ENCODE measurements at places on chromosomes 16 and 17. TPM values are rescaled to one million over a fixed set of nuclear protein-coding genes. Genes with fewer than 3 reads are reported as not detected.
A peak's percentile ranks its signal among the peaks of the same experiment; 100 is the strongest.

Gene KRT25
- not detected for total RNA-seq

- DNase-seq: no peak
These were observed 185.9 kb downstream of the CCDC182 start for GRCh38 chr17:57559226-57559625.

DNA sequence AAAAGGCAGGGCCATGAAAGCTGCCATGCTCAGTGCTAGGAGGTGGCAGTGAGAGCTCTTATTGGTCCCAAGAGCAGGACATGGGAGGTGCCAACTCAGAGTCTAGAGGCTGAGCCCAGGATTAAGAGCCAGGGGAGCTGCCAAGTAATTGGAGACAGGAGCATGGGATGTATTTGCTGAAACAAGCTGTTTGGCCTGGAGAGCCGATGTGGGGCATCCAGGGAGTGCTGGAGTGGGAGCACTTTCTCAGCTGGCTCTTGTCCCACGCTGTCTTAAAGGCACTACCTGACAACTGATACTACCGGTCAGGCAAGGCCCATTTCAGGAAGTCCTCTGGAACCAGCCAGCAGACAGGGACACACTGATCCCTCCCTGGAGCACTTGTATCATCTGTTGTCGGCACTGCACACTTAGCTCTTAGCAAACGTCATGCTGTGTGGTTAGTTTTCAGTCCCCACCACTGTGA is 19.3 kb downstream of the ANKFN1 start:
- no peak for DNase-seq

Gene SRRM2
- 115 TPM for total RNA-seq

DNA sequence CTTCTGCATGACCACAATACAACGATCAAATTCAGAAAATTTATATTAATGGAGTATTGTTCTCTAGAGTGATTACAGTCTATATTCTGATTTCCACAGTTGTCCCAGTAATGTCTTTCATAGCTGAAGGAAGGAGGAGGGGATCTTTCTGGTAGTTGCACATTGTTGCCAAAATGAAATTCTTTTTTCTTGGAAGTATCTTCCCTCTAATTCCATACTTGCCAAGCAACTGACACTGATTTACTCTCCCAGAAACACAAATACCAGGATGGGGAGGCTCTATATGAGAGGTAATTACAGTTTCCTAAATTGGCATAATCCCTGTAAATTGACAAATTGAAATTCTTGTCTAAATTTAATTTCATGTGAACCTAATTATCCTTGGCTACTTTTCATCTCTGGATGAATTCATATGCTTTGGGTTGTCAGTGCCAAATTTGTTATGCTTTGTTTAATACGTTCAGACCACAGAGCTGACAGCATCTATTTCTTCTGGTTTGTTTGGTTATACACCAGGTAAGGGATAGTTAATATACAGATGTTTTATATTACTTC is 30.0 kb downstream of the NOL11 start:
- DNase-seq: no peak

DNA sequence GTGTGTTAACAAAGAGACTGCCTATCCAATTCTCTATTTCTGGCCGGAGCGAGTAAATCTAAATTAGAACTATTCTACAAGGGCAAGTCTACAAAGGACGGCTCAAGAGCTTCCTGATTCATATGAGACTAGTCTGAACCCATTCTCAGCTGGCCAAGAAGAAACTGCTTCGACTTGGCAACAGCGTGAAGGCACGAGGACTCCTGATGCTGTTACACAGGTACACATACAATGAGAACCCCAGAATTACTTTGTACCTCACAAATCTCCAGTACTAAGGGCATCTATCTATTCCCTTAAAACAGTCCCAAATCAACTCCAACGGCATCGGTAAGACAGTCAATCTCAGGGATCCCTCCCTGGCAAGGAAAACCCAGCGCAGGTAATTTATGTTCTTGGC is 1.5 kb downstream of the CRK start:
- DNase-seq: no peak

- DNase-seq: no peak
These were observed 1.0 kb downstream of the FLOT2 start for GRCh38 chr17:28896491-28896883.

Gene ABCC12
- total RNA-seq: not detected

Gene VMP1
- 231 TPM for total RNA-seq

DNA sequence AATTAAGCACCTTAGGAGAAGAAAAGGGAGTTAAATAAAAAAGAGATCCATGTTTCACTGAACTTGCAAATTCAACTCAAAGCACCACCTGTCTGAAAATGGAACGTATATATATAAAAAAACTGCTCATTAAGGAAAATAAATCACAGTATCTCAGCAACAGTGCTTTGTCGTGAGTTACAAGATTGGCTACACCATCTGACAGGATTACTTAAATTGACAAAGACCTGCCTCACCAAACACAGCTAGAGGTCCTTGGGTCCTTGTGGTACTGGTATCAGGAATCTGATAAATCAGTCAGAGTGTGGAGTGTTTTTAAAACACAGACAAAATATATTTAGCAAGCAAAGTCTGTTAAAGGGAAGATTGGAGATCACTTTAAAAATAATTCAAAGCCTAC is 63.9 kb downstream of the KANSL1 start:
- no peak for DNase-seq

Gene CES1
- 25.0 TPM for total RNA-seq

- no peak for DNase-seq
These were observed 63.0 kb upstream of the DNAH9 start for GRCh38 chr17:11535231-11535630.

DNA sequence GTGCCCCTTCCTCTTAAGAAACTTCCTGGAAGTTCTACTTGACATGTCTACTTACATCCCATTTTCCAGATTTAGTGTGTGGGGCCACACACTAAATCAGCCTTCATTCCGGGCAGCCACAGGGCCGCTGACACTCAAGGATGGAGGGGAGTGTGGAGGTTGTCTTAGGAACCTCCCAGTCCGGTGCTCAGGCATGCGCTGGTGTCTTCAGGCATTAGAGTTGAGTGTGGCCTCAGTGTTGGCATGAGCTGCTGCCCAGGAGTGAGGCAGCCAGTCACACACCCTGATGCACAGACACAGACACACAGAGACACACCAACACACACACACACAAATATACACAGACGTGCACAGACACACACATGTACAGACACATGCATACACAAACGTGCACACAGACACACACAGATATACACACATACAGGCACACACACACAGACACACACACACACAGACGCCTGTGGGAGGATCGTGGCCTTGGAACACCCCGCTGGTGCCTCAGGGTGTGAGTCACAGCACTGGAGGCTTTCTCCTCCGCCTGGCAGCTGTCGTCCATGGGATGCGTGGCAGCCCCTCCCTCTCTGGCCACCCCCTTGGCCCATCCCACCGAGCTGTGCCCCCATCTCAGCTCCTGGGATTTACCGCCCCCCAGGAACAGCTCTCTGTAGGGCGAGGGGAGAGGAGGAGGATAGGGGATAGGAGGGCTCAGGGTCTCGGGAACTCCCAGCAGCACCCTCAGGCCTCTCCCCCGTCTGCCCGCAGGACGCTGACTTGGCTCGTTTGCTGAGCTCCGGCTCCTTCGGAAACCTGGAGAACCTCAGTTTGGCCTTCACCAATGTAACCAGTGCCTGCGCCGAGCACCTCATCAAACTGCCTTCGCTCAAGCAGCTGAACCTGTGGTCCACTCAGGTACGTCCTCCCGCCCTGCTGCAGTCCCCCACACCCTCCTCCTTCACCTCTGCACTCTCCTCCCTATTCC is 75.6 kb upstream of the PLCG2 start:
- no peak for DNase-seq

Gene DERL2
- total RNA-seq: 41.6 TPM

GRCh38 chr17:3271072-3271848 is 26.9 kb downstream of the OR3A1 start:
- no peak for DNase-seq

GRCh38 chr17:51907041-51907440 is 251.5 kb downstream of the CA10 start:
- no peak for DNase-seq

Gene SULT1A3
- total RNA-seq: 3.2 TPM

GRCh38 chr17:71535321-71535720 is 585.5 kb upstream of the SOX9 start:
- no peak for DNase-seq

- no peak for DNase-seq
These were observed 9.9 kb downstream of the SLC35G3 start for GRCh38 chr17:35184274-35184673.

- DNase-seq: peak; percentile 52
These were observed 24.4 kb downstream of the SREBF1 start for GRCh38 chr17:17812211-17813054.

Gene OR2C1
- 0.85 TPM for total RNA-seq

DNA sequence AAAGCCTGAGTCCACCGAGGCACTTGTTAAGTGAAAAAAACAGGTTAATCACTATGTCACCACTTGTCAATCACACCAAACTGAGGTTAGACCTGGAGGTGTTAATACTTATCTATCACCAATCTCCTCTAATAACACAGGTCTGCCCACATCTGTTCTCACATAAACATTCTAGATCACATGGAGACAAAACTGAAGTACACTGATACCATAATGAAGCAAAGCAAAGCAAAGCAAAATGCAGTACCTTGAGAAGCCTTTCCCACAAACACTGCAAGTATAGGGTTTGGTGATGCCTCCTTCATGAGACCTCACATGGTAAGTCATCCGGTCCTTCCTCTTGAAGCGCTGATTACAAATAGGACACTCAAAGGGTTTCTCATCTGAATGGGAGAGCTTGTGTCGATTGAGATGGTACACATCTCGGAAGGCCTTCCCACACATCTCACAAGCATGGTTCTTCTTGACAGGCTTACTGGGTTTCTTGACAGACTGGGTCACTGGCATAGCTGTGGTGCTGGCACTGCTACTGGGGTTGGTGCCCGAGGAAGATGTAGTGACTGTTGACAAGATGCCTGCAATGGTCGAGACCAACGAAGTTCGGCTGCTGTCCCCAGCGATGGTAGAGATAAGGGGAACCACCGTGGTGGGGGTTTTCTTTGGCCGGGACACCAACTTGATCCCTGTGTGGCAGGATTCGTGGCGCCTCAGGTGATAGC is 5.4 kb downstream of the VEZF1 start:
- DNase-seq: no peak

Gene FOXC2
- total RNA-seq: 0.58 TPM

Gene GPR142
- total RNA-seq: not detected

Gene ADAD2
- 0.21 TPM for total RNA-seq

DNA sequence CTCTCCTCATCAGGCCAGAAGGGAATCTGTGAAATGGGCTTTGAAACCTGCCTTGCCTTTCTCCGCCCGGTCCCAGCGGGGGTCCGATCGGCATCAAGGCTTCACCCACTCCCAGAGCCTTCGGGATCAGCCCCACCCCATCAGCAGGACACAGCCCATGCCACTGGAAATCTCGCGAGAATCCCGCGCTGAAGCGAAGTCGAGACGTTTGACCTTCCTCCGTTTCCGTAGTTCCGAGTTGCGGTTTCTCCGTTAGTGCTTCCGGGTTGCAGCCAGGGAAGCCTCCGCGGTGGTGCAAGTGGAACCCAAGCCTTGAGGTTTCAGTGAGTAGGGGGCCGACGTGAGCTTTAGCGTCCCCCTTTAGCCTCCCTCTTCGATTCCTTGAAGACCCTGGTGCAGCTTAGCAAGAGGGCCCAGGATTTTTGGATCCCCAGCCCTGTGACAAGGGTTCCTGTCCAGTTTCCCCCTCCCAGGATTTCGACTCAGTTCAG is at the start of gene COASY:
TSS of gene COASY (plus strand) at position 252 of the 491 bp plus-strand sequence. CDS start 475 bp downstream, outside the sequence.
- peak; percentile 95 for DNase-seq

Gene TEX19
- total RNA-seq: not detected

Gene NEUROD2
- not detected for total RNA-seq

DNA sequence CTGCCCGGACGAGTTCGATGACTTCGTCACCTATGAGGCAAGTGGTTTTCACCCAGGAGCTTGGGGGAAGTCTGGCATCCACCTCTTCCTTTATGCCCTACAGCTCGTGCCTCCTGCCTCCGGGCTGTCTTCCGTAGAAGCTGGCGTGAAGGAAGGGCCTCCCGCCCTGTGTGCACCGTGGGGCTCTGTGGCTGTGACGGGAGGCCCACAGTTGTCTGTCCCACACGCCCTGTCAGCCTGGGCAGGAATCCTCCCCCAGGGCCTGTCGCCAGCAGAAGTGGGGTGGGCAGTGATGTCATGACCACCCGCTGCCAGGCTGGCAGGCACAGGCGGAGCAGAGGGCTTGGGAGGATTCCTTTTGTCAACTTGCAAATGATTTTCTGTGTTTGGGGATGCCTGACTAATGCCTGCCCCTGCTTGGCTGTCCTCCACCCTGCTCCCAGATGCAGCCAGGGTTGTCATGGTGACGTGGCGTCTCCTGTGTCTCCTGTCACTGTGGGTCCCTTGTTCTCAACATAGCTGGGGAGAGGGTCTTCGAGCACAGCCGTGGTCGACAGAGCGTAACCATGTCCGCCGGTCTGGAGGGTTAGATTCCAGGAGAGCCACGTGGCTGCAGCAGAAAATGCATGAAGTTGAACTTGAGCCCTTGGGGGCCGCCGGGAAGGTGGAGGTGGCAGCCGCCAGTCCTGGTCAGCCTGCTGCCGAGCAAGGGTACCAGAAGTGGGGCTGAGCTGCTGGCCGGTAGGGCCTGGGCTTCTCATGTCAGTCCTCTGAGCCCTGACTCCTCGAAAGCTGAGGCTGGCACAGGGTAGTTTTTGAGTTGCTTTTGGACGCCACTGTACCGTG is 46.1 kb downstream of the RAB11FIP3 start:
- no peak for DNase-seq

DNA sequence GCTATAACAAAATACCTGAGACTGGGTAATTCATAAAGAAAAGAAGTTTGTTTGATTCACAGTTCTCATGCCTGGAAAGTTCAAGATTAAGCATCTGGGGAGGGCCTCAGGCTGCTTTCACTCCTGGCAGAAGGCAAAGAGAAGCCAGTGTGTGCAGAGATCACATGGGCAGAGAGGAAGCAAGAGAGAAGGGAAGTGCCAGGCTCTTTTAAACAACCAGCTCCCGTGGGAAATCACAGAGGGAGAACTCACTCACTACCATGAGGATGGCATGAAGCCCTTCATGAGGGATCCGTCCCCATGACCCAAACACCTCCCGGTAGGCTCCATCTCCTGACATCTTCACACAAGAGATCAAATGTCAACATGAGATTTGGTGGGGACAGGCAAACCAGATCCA is 501.6 kb downstream of the MAF start:
- no peak for DNase-seq

Gene MYH8
- total RNA-seq: 69.6 TPM

Gene SHISA6
- 3.3 TPM for total RNA-seq

DNA sequence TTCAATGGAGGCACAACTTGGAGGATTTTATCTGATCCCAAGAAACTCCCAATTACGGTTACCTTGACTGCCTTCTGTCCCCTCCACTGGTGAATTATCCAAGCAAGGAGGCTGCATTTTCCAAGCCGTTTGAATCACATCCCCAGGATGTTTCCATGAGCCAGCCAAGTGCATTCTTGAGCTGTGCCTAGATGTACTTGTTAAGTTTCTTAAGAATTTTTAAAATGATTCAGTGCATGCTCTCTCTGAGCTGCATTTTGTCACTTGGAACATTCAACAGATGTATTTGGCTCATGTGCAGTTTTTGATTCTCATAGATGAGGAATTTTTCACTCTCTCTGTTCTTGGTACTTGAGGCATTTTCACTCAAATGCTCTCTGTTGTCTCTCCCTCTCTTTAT is 202.6 kb upstream of the MYOCD start:
- DNase-seq: no peak

Measured in urinary bladder (tissue), 4 donors.